ENCODE measurements at places on chromosomes 1 and 21.

GRCh38 chr1:1890506-1891348, at the start of gene GNB1:
Gene GNB1, minus strand, starts transcription at chr1:1891087. Its CDS starts 65,634 bp downstream, at chr1:1825453.
- peak; percentile 90 for DNase-seq

DNA sequence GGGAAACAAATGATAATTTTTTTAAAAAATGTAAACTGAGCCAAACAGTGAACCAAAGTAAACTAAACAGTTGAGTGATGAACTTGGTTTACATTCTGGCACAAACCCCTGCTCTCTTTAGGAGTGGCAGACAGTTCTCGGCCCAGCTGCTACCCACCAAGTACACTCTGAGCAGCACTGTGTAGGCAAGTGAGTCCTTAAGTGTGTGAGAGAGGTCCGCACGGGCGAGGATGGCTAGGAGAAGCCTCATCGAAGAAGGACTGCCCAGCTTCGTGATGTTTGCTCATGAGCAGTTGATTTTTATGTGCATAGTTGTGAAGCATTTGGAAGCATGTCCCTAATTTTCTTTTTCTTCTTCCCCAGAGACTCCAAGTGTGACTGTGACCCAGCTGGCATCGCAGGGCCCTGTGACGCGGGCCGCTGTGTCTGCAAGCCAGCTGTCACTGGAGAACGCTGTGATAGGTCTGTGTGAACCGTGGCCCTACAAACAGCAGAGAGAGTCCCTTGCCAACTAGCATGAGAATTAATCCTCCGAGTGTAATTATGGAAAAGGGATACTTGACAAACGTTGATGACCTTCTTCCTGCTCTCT, 32.1 kb downstream of the LAMC2 start:
- no peak for DNase-seq

DNA sequence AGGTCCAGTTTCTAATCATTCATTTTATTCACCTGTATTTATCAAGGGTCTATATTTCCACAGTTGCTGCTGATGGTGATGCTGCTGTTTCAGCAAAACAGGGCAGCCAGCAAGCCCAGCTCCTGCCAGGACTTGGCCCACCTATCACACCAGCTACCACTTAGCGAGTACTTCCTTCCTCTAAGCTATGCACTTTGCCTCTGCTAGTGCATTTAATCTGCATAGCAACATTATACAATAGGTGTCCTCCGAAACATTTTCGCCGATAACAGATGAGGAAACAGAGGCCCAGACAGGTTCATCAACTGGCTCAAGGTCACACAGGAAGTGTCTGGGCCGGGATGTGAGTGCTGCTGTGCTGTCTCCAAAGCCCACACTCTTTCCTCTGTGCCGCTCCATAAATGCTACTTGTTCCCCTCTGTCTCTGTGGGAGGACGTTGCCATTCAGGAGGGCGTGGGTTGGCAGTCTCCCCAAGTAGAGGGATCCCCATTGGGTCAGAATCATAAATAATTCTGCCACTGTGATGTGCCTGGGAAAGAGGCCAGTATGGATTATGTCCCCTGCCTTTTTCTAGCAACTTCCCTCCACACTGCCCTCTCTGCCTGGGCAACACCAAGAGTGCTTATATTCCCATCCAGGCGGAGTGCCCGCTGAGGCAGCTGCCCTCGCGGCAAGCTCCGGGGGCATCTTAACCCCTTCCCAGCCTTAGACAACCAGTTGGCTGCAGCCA, 9.4 kb upstream of the PLEKHA6 start:
- DNase-seq = no peak

- no peak for DNase-seq
Measured at GRCh38 chr1:93200714-93201113, 20.2 kb downstream of the CCDC18 start.

DNA sequence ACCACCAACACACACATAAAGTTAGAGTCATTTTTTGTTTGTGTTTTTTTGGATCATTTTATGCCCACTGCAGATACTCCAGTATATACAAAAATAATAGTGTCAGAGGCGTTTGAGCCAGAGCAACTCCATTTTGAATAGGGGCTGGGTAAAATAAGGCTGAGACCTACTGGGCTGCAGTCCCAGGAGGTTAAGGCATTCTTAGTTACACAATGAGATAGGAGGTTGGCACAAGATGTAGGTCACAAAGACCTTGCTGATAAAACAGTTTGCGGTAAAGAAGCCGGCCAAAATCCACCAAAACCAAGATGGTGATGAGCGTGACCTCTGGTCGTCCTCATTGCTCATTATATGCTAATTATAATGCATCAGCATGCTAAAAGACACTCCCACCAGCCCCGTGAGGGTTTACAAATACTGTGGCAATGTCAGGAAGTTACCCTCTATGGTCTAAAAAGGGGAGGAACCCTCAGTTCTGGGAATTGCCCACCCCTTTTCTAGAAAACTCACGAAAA, 40.6 kb downstream of the GJA5 start:
- DNase-seq = no peak
